NCI-H2029 treated with DMSO at 0.1 percent for 48 hours (cell line): ENCODE measurements at places on chromosomes 5 and 9.
A peak's percentile ranks its signal among the peaks of the same experiment; 100 is the strongest.

DNA sequence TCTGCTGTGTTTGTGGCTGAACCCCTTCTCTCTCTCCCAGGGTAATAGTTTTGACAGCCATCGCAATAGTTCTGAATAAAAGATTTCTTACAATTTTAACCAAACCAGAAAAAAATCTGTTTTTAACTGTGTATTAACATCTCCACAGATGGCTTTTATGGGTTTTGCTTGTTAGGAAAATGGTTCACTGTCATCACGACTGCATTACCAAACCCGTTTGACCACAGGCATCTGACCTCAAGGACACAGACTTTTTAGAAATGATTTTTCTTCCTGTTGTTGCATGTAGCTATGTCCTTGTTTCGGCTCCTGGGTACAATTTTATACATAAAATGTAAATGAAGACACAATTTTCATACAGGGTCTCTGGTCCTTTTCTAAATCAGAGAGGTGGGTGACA lies 316.1 kb downstream of the IRX1 start:
- no peak for DNase-seq

DNA sequence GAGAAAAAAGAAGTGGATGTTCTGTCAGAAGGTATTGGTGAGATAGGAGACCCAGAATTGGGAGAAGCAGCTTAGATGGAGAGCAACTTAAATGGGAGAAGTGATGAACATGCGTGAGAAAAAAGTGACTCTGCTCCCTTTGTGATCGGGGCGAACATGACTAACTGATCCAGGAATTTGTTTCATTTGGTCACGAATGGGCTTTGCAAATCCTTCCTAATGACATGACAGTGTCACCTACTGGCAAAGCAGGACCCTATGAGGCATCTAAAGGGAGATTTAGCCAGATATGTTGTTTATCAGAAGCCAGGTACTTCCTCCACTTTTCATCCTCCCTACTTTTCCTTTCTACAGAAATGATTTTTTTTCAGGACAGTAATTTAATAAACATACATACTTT lies 787.4 kb upstream of the RGMB start:
- no peak for DNase-seq

- no peak for DNase-seq
These were observed 3.1 kb upstream of the GNPDA1 start for GRCh38 chr5:142015781-142016533.

- DNase-seq = no peak
These were observed 184.2 kb downstream of the NSG2 start for GRCh38 chr5:174229514-174230370.

GRCh38 chr5:22541037-22541436 lies 312.1 kb downstream of the CDH12 start:
- no peak for DNase-seq

GRCh38 chr5:64184832-64185231 lies 19.2 kb downstream of the RNF180 start:
- no peak for DNase-seq

- no peak for DNase-seq
These were observed 164.3 kb upstream of the BRINP1 start for GRCh38 chr9:119533504-119533903.

DNA sequence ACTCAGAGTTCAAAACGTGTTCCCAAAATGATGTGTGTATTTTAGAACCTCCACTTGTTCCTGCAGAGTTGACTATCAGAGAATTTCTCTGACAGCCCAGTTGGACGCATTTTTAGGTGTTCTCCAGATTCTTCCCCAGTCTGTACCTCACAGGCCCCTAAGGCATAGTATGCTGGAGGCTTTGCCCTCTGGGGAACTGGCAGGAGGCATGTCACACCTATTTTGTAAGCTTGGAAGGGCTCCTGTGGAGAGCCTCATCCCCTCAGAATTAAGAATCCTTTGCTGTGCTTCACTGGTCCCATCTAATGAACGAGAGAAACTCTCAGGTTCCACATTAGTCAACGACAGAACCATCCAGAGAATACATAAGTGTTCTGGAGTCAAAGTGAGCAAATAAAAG lies 144.1 kb upstream of the SLC30A5 start:
- no peak for DNase-seq

- no peak for DNase-seq
These were observed 2.1 kb downstream of the CD72 start for GRCh38 chr9:35615981-35616680.

GRCh38 chr5:111556501-111556900 lies 44.2 kb upstream of the STARD4 start:
- DNase-seq = no peak

- DNase-seq = no peak
These were observed 185.0 kb downstream of the GLIS3 start for GRCh38 chr9:4114569-4115505.

DNA sequence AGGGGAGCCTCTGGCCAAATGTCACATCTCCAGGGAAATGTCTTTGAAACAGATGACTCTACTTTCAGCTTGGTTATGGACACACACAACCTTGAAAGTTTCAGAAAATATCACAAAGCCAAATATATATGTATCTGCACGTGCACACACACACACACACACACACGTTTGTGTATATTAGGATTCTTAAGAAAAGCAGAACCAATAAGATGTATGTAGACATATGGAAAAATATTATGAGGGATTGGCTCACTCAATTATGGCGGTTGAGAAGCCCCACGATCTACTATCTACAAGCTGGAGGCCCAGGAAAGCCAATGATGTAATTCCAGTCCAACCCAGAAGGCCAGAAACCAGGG lies 194.9 kb downstream of the PALM2AKAP2 start:
- DNase-seq = no peak

DNA sequence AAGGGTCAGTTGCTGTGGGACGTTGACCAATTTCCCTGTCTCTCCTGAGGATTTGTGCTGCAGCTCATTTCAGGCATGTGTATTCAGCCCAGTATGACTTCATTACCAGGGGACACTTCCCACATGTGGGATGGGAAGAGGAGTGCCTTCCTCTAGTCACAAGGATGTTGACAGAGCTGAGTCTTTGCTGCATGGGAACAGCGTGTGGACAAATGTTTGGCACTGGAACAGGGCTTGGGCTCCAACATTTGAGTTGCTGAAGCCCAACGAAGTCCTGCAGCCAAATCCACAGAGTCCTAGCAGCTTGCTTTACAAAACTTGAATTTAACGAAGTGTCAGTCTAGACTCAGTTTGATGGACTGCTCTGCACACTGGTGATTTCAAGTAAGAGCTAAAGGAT lies 283.2 kb downstream of the SH3GL2 start:
- DNase-seq = no peak

- DNase-seq = no peak
These were observed 53.2 kb upstream of the FSTL4 start for GRCh38 chr5:133665571-133665970.

DNA sequence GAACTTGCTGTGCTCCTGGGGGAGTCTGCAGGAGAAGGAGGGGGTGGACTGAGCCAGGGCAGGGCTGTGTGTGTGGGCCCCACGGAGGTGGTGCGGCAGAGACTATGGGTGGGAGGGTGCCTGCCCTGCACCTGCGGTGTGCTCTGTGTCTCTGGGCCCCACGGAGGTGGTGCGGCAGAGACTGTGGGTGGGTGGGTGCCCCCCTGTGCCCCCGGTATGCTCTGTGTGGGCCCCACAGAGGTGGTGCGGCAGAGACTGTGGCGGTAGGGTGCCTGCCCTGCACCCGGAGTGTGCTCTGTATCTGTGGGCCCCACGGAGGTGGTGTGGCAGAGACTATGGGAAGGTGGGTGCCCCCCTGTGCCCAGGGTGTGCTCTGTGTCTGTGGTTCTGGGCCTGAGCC lies 103.7 kb downstream of the EHMT1 start:
- no peak for DNase-seq

GRCh38 chr9:27436234-27436633 lies 87.9 kb upstream of the IFNK start:
- DNase-seq = no peak

DNA sequence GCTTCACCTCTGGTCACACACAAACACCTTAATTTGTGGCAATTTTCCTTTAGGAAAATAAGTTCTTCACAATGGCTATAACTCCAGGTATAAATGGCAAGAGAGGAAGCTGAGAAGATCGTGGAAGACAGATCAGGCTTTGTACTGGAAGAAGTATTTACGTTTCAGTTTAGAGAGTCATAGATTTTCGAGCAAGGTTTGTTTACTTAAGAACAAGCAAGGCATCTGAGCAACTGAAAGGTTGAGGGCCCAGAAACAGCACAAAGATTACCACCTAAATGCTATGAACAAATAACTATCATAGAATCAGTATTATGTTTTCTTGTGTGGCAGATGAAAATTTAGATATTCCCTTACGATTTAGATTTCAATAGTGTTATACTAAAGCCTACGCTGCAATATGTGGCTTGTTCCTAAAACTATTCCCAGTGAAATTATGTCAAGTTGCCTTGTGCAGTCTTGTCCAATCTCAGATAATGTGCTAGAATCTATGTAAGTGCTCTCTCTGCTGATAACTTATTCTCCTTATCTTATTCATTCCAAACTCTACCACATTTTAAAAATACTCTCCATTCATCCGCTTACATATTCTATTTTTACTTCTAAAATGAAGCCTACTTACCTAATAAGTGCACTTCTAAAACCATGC lies 6.7 kb downstream of the SLCO4C1 start:
- DNase-seq = peak; percentile 62

DNA sequence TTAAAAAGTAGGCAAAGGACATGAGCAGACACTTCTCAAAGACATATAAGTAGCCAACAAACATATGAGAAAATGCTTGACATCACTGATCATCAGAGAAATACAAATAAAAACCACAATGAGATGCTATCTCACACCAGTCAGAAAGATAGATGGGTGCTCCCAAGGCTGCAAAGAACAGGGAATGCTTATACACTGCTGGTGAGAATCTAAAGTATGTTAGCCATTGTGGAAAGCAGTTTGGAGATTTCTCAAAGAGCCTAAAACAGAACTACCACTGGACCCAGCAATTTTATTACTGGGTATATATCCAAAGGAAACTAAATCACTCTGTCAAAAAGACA lies 154.2 kb downstream of the NDUFS4 start:
- peak; percentile 6 for DNase-seq

DNA sequence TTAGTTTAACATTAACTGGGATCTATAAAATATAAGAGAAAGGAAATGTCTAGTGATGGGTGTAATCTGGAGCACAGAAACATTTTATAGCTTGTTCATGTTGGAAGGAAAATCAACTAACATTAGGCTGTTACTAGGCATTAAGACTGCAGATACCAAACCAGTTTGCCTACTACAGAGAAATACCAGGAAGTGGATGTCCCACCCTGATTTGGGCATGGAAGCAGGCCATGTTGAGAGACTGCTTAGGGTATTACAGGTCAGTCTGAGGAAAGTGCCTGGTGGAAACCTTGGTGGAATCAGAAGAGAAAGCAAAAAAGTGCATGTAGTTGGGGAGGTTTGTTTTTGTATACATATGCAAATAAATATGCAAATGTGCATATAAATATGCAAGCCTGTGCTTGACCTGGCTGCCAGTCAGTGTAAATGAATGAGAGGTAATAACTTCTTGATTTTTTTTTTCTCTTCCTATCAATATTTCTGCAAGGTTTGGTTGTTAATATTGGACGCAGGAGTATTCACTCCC lies 9.6 kb upstream of the CCDC112 start:
- DNase-seq = no peak

DNA sequence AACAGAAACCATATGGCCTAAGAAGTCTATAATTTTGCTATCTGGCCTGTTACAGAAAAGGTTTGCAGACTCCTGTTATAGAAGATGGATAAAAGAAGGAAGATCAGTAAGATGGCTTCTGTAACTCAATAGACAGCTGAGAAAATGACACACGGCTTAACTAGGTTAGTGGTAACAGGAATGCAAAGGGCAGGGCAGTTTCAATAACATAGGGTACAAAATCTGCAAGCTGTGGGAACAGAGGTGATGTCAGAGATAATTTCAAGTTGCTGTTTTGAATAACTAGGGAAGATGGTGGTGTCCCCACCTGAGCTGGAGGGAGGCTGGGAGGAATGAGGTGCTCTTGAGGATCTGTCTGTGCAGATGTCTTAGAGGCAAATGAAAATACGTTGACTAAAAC lies 106.5 kb downstream of the GLIS3 start:
- DNase-seq = no peak

DNA sequence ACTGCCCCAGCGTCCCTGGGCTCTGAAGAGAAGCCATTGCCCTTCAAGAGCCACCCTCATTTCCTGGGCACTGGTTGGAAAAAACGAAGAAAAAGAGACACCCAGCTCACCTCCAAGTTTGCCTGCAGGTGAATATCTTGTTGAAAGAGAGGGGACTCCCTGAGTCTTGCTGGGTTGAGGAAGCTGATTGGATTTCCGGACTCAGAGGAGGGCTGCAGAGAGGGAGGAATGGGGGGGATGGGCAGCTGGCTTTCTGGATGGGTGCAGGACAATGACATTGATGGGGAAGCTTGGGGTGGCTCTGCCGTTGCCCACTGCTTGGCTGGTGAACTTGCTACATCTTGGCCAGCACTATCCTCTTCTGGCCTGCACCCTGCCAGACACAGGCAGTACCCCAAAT lies 31.0 kb upstream of the IER5L start:
- DNase-seq = no peak

DNA sequence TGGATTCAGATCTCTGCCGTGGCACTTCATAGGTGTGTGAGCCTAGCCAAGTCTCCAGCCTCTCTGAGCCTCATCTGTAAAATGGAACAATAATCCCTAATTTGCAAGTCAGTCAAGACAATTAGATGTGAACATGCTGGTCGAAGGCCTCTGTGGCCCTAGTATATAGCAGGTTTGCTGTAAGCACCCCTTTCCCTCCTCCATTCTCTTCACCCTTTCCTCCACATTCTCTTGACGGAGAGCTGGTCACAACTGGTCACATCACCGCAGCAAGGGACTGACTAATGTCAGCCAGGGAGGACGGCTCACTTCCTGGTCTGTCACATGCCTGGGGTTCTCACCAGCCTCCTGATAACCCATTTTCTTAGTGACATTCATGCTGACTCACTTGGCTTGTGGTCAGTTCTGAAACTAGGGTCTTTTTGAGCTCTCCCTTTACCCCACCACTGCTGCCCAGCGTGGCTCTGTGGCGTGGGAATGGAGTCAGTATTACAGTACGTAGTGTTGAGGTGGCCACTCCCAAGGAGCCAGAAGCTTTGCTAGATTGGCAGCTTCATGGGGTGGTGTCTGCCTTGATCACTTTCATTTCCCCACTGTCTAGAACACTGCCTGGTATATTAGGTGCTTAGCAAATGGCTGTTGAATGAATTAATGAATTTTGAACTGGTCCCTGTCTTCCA lies 47.8 kb downstream of the ERGIC1 start:
- no peak for DNase-seq

GRCh38 chr9:3036333-3036700 lies 192.4 kb upstream of the PUM3 start:
- DNase-seq = no peak

GRCh38 chr9:120919843-120920805 lies 6.5 kb downstream of the TRAF1 start:
- DNase-seq = no peak

- no peak for DNase-seq
These were observed 94.0 kb downstream of the RCL1 start for GRCh38 chr9:4886698-4887097.

- DNase-seq = no peak
These were observed 418.2 kb downstream of the ZNF608 start for GRCh38 chr5:124328201-124328600.
